ENCODE measurements at places on chromosomes 12 and 14.

- DNase-seq = no peak
Measured at GRCh38 chr14:71956920-71957563, 24.8 kb downstream of the RGS6 start.

- DNase-seq = no peak
Measured at GRCh38 chr12:46699986-46700385, 125.8 kb downstream of the SLC38A4 start.

GRCh38 chr14:96525452-96525851 lies 23.3 kb downstream of the PAPOLA start:
- no peak for DNase-seq

DNA sequence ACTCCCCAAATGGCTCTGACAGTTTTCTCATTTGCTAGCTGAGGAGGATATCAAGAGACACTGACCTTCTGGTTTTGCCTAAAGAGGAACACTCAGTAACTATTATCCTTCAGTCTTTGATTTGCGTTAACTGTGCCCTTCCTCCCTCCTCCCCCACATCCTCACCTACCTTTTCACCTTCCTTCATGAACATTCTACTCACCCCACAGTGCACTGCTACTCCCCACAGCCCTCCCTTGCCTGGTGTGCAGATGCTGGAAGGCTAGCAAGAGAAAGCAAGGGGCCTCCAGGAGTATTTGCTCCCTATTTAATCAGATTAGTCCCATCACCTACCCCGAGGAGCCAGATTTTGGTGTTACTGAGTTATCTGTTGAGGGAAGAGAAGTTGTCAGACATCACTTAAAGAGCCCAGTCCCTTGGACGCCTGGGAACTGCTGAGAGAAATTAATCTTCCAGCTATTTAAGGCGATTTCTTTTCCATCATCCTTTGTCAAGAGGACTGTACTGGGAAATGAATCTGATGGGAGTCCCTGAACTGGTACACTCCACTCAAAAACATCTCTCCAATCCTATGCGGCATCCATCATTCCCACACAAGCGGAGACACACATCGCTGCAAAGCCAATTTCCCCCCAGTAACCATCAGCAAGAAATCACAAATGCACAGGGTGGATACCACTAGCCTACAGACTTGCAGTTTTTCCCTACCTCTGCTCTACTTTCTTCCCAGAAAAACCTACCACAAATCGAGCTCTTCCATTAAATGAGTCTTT lies 11.5 kb downstream of the PSMB5 start:
- DNase-seq = no peak

- no peak for DNase-seq
Measured at GRCh38 chr12:13062669-13063068, 18.5 kb downstream of the FAM234B start.

- peak; percentile 40 for DNase-seq
Measured at GRCh38 chr12:66269757-66270383, 32.4 kb upstream of the HELB start.

DNA sequence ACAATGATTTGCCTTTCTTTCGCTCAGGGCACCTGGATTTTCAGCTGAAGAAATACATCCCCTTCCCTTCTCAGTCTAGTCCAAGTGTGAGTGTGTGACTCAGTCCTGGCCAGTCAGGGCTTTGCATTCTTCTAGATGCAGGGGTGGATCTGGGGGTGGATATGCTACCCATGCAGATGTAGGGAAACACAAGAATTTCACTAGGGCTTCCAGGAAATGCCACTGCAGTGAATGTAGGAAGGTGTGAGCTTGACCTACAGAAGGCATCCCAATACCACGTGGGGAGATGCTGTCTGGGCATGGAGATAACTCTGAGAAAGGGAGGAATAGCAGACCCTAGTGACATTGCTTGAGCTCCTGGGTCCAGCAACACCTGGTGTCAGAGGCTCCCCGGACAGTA lies 404.2 kb downstream of the GLT1D1 start:
- DNase-seq = no peak

DNA sequence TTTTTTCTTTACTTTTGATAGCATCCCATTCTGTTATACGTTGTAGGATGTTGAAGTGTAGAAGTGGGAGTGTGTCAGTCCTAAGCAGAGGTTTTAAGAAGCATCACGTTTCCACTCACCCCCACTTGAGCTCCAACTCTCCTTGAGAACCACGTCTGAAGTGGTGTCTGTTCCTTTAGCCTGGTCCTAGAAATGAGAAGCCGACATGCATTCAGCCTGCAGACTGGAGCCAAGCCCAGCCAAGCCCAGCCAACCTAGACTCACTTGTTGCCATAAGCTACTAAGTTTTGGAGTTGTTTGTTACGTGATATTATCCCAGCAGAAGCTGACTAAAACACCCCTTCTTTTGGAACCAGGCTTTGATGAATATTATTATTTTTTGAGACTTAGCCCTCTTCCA lies 4.4 kb upstream of the ELK3 start:
- DNase-seq = no peak

- DNase-seq = no peak
Measured at GRCh38 chr12:54975272-54975671, 9.3 kb downstream of the TESPA1 start.
